Cardiac atrium fibroblast (primary cell): ENCODE measurements at places on chromosomes 5 and 9. TPM values are rescaled to one million over a fixed set of nuclear protein-coding genes. Genes with fewer than 3 reads are reported as not detected.

The NR5A1 gene
- total RNA-seq, result not detected in 2 replicates

The FBN2 gene
- 61.7 and 72.1 TPM in 2 replicates for total RNA-seq

The PTGS1 gene
- 267 and 340 TPM in 2 replicates for total RNA-seq

The KLHL3 gene
- total RNA-seq, result 2.5 and 6.3 TPM in 2 replicates
